ENCODE measurements at places on chromosomes 7 and 10. TPM values are rescaled to one million over a fixed set of nuclear protein-coding genes. Genes with fewer than 3 reads are reported as not detected.

Gene FKBP6
- total RNA-seq: not detected

Gene GJD4
- not detected for total RNA-seq

Gene VPS37D
- total RNA-seq: 2.3 TPM

Gene SEMA3D
- total RNA-seq: 7.0 TPM

Gene MMRN2
- 9.0 TPM for total RNA-seq

Gene MUC12
- 0.19 TPM for total RNA-seq

Gene CELF2
- total RNA-seq: 6.7 TPM

Gene MCMBP
- total RNA-seq: 47.6 TPM

Gene IDI2
- not detected for total RNA-seq

Gene ITGA8
- total RNA-seq: 84.6 TPM

Gene ASB10
- total RNA-seq: not detected
